Karpas-422 (cell line): ENCODE measurements at places on chromosomes 7 and 10. TPM values are rescaled to one million over a fixed set of nuclear protein-coding genes. Genes with fewer than 3 reads are reported as not detected.

Gene PKD2L1
- total RNA-seq: 0.07 and 0.25 TPM in 2 replicates

Gene CALY
- total RNA-seq: not detected in 2 replicates

Gene FAM13C
- total RNA-seq: not detected in 2 replicates

Gene CREB5
- 7.8 and 52.1 TPM in 2 replicates for total RNA-seq

Gene CC2D2B
- total RNA-seq: 0.30 TPM in 1 of 2 replicates, not detected in the other

Gene OR2A7
- not detected in 2 replicates for total RNA-seq

Gene MEPCE
- 28.4 and 40.4 TPM in 2 replicates for total RNA-seq

Gene HYAL4
- not detected in 2 replicates for total RNA-seq

Gene TMEM273
- total RNA-seq: 0.51 TPM in 1 of 2 replicates, not detected in the other

Gene SPDYE6
- total RNA-seq: not detected in 2 replicates

Gene TMEM168
- 27.4 and 32.0 TPM in 2 replicates for total RNA-seq

Gene NPY4R2
- not detected in 2 replicates for total RNA-seq

Gene FLNC
- total RNA-seq: not detected in 2 replicates

Gene ITPRIP
- total RNA-seq: 4.5 and 4.6 TPM in 2 replicates

Gene CYP26A1
- 0.29 TPM in 1 of 2 replicates, not detected in the other for total RNA-seq

Gene STEAP4
- total RNA-seq: not detected in 2 replicates

Gene IFIT1B
- total RNA-seq: 0.78 TPM in 1 of 2 replicates, not detected in the other

Gene SAMD9L
- 14.8 and 26.4 TPM in 2 replicates for total RNA-seq
